ENCODE measurements at places on chromosomes 7 and 10. TPM values are rescaled to one million over a fixed set of nuclear protein-coding genes. Genes with fewer than 3 reads are reported as not detected.

- DNase-seq: no peak
These were observed 703.5 kb downstream of the GATA3 start for GRCh38 chr10:8758029-8758428.

GRCh38 chr10:96043893-96044715, 721 bp downstream of the CCNJ start:
- DNase-seq: peak; percentile 42

DNA sequence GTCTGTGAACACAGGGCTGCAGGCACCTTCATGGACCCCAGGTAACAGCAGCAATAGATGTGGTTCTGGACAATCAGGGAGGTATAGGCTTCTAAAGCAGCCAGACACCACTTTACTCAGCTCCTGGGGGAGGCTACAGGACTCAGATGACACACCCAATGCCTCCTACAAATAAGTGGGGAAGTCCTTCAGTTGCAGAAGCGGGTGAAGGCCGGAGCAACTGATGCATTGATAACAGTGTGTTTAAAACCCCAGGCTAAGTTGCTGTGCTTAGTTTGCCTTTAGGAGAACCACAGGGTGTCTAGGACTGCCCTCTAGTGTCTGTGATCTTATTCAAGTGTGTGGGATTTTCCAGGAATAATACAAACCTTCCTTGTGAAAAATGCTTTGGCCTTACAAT, 5.9 kb upstream of the ITGA8 start:
- DNase-seq: no peak

- no peak for DNase-seq
These were observed 4.4 kb downstream of the OPN4 start for GRCh38 chr10:86658751-86659150.

DNA sequence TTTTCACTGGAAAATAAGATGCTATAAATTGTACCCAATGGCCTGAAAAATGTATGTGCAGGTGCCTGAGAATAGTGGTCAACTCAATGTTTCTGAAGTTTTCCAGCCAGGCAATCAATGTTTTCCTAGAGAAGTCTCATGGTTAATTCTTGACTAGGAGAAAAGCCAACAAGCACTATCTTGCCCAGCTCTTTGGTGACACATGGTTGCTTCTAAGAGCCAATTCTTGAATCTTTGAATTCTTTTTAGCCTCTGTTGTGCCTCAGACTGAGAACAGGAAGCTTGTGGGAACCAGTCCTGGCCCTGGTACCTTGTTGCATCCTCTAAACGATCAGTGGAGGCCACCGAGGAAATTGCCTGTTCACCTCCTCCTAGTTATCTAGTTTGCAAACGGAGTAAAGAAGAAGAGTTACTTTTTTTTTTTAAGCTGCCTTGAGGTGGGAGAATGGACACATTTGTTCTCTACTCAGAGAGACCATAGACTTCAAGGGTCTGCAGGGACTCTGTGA, 144.0 kb upstream of the MKLN1 start:
- no peak for DNase-seq

DNA sequence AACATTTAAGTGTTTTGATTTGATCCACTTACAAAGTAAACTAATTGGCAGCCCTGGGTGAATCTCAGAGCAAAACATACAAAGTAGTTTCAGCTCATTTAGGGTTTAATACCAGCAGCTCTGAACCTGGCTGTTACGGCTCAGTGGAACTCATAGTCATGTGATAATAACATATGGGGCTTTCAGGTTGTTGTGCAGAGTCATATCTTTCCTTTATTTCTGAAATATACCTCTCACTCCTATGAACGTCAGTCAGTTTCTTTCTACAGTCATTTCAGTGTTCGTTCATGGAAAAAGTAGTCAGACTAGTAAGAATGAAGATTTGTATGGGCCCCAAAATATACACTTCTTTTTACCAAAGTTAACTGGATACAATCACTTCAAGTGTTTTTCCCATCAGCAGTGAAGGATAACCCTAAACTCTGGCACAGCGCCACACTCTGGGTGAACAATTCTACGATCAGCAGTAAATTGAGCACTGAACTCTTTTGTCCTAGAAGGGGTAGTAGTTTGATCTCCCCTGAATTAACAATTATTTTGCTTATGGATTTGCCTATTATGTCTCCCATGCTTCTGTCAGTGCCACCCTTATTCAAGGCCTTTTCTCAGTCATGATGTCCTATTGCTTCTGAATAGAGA, 218.6 kb downstream of the THSD7A start:
- DNase-seq: no peak

GRCh38 chr7:121994625-121995410, 121.9 kb downstream of the PTPRZ1 start:
- no peak for DNase-seq

- no peak for DNase-seq
These were observed 151.3 kb upstream of the BMPER start for GRCh38 chr7:33753881-33754525.

Gene PRR15
- 177 TPM for total RNA-seq

Gene ICA1
- total RNA-seq: 34.2 TPM

Gene CLDN4
- total RNA-seq: 1,246 TPM

Data from left colon (tissue), 2 donors.